ENCODE measurements at places on chromosomes 5 and 9.

- H3K27ac ChIP-seq: no peak overlapping the region
- DNase-seq: no peak
- no peaks in the 10 kb centered on the region for H3K4me1 ChIP-seq
- no peaks in the 10 kb centered on the region for H3K27me3 ChIP-seq
These were observed 2.6 kb upstream of the ANKRD18A start for GRCh38 chr9:38622951-38623350.

DNA sequence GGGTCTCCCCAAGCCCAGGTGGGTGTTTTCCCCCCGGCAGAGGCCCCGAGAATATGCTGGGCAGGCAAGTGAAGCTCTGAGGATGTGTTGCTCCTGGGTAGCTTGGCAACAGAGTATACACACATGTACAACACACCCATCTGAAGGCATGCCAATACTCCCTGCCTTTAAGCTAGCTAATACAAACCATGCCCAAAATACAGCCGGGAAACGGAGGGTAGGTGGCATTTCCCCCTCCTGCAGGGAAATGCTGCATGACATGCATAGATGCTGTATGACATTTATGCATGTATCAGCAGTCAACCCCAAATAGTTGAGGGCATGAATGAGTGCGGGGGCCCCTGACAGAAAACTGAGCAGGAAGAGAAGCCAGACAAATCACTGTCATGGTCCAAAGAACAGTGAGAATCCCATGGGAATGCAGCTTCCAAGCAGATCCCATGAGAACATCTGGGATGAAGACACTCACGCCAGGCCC is 614.1 kb downstream of the EBF1 start:
- H3K36me3 ChIP-seq: no peaks in the 10 kb centered on the region
- H3K4me1 ChIP-seq: peaks cover 17% of the 10 kb centered on the region
- no peak overlapping the region for H3K4me3 ChIP-seq
- H3K27ac ChIP-seq: peak overlapping the region; percentile 86
- DNase-seq: no peak

DNA sequence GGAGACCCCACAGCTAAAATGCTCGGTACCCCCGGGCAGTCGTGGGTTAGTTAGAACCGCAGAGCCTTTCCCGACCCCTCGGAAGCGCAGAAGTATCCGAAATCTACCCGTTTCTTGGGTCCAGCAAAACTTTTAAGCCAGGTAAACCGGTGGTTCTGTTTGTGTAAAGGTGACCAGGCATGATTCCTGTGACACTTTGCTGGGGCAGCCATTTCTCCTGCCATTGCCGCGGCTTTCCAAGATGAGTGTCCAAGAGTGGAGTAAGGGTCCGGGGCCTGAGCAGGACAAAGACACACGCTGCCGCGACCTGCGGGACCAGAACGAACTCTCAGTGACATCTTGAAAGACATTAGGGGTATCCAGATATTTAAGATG is 655 bp downstream of the MARVELD2 start:
- no peaks in the 10 kb centered on the region for H3K4me1 ChIP-seq
- no peak for DNase-seq
- H3K27ac ChIP-seq: peak overlapping the region; percentile 90
- peaks cover 6% of the 10 kb centered on the region for H3K36me3 ChIP-seq
- peak overlapping the region; percentile 77 for H3K4me3 ChIP-seq

- no peak for DNase-seq
- H3K27ac ChIP-seq: no peak overlapping the region
- no peak overlapping the region for H3K4me3 ChIP-seq
- no peaks in the 10 kb centered on the region for H3K36me3 ChIP-seq
These were observed 262.5 kb downstream of the MED10 start for GRCh38 chr5:6115852-6116251.

DNA sequence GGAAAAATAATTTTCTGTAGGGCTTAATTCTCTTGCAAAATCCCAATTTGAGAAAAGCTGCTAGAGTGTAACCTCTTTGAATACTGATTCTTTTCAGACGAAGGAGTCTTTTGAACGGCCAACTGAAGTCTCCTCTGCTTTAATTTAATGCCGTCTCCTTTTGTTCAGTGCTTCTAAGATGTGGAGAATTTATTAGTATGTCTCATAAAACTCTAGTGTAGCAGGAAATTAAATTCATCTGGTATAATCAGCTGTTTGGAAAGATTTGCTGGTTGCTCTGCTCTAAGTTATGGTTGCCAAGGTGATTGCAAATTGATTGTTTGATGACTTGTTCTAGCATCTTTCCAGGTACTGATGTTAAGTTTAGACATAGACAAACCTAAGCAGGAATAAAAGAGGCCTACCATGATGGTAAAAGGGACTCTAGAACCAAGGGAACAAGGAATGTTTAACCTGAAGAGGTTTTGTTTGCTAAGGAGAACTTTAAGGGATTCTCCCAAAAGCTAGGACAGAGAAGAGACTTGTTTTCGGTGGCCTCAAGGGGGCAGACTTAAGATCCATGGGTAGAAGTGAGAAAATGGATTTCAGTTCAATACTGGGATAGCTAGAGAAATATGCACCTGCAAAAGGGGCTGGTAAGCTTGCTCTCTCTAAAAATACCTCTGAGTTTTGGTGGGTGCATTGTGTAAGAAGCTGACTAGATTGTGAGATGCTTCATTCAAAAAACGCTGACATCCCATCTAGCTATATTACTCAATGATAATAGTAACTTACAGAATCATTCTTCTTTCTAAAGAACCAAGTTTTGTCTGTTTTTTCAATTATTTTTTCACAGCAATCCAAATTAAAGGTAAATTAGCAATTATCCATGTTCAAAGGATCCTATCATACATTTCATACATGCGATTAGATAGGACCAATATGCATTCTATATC is 5.7 kb upstream of the ADRB2 start:
- no peak overlapping the region for H3K27ac ChIP-seq
- H3K36me3 ChIP-seq: no peaks in the 10 kb centered on the region
- H3K4me3 ChIP-seq: no peak overlapping the region

GRCh38 chr9:22214021-22214420 is 204.9 kb upstream of the CDKN2B start:
- H3K36me3 ChIP-seq: no peaks in the 10 kb centered on the region
- no peaks in the 10 kb centered on the region for H3K27me3 ChIP-seq
- H3K27ac ChIP-seq: no peak overlapping the region
- no peak for DNase-seq
- H3K4me3 ChIP-seq: no peak overlapping the region

GRCh38 chr5:149830579-149830978 is 100.5 kb downstream of the PPARGC1B start:
- no peaks in the 10 kb centered on the region for H3K27me3 ChIP-seq
- H3K4me1 ChIP-seq: no peaks in the 10 kb centered on the region
- H3K4me3 ChIP-seq: no peak overlapping the region
- no peaks in the 10 kb centered on the region for H3K36me3 ChIP-seq
- DNase-seq: no peak
- H3K27ac ChIP-seq: no peak overlapping the region

- no peaks in the 10 kb centered on the region for H3K36me3 ChIP-seq
- H3K27me3 ChIP-seq: no peaks in the 10 kb centered on the region
- H3K4me3 ChIP-seq: no peak overlapping the region
- no peak for DNase-seq
- no peaks in the 10 kb centered on the region for H3K4me1 ChIP-seq
These were observed 11.6 kb downstream of the NIPSNAP3B start for GRCh38 chr9:104775574-104775936.

GRCh38 chr5:149610589-149611255 is 29.4 kb downstream of the ARHGEF37 start:
- DNase-seq: no peak
- H3K27ac ChIP-seq: peak overlapping the region; percentile 9
- H3K4me1 ChIP-seq: no peaks in the 10 kb centered on the region
- no peak overlapping the region for H3K4me3 ChIP-seq
- H3K27me3 ChIP-seq: no peaks in the 10 kb centered on the region

- no peaks in the 10 kb centered on the region for H3K36me3 ChIP-seq
- DNase-seq: no peak
- no peaks in the 10 kb centered on the region for H3K27me3 ChIP-seq
- H3K4me3 ChIP-seq: no peak overlapping the region
- H3K27ac ChIP-seq: peak overlapping the region; percentile 23
These were observed 13.2 kb downstream of the HNRNPH1 start for GRCh38 chr5:179610109-179610902.

DNA sequence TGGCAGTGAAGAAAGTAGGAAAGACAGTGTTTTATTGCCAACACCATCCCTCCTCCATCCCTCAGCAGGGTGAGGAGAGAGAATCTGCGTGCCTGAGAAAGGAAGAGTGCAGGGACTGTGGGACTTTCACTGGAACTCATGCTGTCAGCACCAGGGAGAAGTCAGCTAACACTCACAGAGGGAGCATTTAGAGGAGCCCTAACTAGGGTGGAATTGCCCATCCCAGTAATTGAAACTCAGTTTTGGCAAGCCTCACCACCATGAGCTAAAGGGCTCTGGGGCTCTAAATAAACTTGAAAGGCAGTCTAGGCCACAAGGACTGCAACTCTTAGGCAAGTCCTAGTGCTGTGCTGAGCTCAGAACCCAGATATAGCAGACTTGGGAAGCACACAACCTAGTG is 622.3 kb downstream of the SEMA5A start:
- no peak for DNase-seq
- no peaks in the 10 kb centered on the region for H3K27me3 ChIP-seq
- no peak overlapping the region for H3K27ac ChIP-seq
- no peaks in the 10 kb centered on the region for H3K4me1 ChIP-seq
- H3K36me3 ChIP-seq: no peaks in the 10 kb centered on the region

DNA sequence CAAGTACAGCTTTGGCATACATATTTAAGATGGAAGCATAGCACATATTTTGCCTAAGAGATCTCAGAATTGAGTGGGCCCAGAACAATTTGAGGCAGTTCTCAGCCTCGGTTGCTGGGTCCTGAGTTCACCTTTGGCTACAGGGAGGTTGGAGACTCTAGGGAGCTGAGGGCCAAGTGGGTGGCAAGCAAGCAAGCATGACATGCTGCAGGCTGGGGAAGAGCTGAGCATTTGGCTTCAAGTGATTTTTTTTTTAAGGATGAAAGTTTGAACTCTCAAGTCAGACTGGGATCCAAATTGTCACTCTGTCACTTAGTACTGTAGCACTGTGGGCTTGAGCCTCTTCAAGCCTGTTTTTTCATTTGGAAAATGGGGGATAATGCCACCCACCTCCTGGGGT is 160.5 kb downstream of the MED27 start:
- H3K4me3 ChIP-seq: no peak overlapping the region
- no peak for DNase-seq
- H3K4me1 ChIP-seq: no peaks in the 10 kb centered on the region
- no peak overlapping the region for H3K27ac ChIP-seq

- no peak overlapping the region for H3K27ac ChIP-seq
- no peaks in the 10 kb centered on the region for H3K27me3 ChIP-seq
- H3K4me3 ChIP-seq: no peak overlapping the region
- no peak for DNase-seq
- peaks cover 4% of the 10 kb centered on the region for H3K4me1 ChIP-seq
These were observed 6.2 kb upstream of the CPEB4 start for GRCh38 chr5:173881811-173882575.

DNA sequence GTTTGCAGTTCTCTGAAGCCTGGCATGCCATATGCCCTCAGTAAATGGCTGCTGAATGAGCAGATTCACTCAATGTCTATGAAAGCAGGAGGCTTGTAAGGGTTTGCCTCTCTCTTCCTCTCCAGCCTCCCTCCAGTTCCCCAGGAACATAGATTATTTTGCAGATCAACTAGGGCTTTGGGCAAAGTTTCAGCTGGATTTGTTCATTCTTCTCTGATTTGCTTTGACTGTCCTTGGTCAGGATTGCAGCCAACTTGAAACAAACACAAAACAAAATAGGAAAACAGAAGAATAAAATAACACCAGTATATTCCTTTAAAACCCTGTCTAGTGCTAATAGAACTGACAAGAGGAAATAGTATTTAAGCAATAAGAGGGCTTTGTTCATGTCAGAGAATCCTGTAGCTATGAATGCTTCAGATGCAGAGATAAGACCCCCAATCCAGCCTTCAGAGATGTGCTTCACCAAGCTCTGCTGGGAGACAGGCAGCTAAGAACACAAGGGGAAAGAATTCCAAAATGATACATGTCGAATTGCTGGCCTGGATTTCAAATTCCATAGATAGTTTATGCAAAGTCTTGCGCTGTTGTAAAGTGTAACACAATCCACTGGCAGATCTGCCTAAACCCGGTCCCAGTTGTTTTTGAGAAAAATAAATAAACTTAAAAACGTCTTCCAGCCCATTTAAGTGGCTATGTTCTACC is 174.3 kb downstream of the PAPPA start:
- DNase-seq: no peak
- no peaks in the 10 kb centered on the region for H3K27me3 ChIP-seq
- H3K36me3 ChIP-seq: no peaks in the 10 kb centered on the region
- no peaks in the 10 kb centered on the region for H3K4me1 ChIP-seq

DNA sequence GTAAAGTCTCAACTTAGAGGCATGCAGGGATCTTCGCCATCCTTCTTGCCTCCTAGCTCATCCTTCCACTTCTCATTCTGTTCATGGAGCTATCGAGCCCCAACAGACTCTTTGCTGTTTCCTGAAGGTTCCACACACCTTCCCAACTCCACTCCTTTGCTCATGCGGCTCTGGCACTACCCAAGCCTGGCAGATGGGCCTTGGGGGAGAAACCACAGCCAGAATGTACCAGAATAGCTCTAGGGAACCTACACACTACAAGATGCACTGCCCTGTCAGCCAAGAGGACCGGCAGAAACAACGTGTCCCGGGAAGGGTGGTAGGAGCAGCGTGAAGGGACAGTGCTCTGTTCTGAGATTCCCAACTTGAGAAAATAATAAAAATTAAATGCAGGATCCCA is 178.9 kb downstream of the GABBR2 start:
- H3K27ac ChIP-seq: no peak overlapping the region
- DNase-seq: no peak
- no peak overlapping the region for H3K4me3 ChIP-seq
- no peaks in the 10 kb centered on the region for H3K36me3 ChIP-seq
- peaks cover 6% of the 10 kb centered on the region for H3K27me3 ChIP-seq

DNA sequence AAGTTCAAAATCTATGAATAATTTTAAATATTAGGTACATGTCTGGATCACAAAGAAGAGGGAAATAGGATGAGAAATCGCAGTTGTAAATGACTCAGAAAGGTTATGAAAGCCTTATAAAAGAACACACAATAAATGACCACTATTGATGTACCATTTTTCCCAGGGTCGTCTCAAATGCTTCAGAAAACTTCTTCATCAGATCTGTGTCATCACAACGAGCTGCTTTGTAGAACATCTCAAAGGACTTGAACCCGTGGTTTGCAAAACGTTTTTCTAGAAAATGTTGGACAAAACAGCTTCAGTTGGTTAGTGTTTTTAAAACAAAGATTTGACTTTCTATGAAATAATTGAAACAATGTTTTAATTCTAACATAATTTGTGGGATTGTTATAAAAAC is 100.1 kb downstream of the SVEP1 start:
- no peak for DNase-seq
- no peaks in the 10 kb centered on the region for H3K27me3 ChIP-seq
- H3K27ac ChIP-seq: no peak overlapping the region
- H3K36me3 ChIP-seq: no peaks in the 10 kb centered on the region
- no peaks in the 10 kb centered on the region for H3K4me1 ChIP-seq
- no peak overlapping the region for H3K4me3 ChIP-seq

- no peak overlapping the region for H3K27ac ChIP-seq
- H3K36me3 ChIP-seq: no peaks in the 10 kb centered on the region
- DNase-seq: no peak
These were observed 8.4 kb upstream of the RGS7BP start for GRCh38 chr5:64497386-64497785.

- no peaks in the 10 kb centered on the region for H3K36me3 ChIP-seq
- no peak overlapping the region for H3K4me3 ChIP-seq
- H3K27ac ChIP-seq: no peak overlapping the region
- no peak for DNase-seq
These were observed 270.8 kb upstream of the ACTBL2 start for GRCh38 chr5:57753446-57753845.

GRCh38 chr9:30280229-30280900 is 2104.1 kb upstream of the ACO1 start:
- H3K4me3 ChIP-seq: no peak overlapping the region
- H3K27me3 ChIP-seq: no peaks in the 10 kb centered on the region
- H3K4me1 ChIP-seq: no peaks in the 10 kb centered on the region
- DNase-seq: no peak
- no peak overlapping the region for H3K27ac ChIP-seq

All from breast epithelium (tissue), 4 donors.